ENCODE measurements at places on chromosomes 4 and X.

DNA sequence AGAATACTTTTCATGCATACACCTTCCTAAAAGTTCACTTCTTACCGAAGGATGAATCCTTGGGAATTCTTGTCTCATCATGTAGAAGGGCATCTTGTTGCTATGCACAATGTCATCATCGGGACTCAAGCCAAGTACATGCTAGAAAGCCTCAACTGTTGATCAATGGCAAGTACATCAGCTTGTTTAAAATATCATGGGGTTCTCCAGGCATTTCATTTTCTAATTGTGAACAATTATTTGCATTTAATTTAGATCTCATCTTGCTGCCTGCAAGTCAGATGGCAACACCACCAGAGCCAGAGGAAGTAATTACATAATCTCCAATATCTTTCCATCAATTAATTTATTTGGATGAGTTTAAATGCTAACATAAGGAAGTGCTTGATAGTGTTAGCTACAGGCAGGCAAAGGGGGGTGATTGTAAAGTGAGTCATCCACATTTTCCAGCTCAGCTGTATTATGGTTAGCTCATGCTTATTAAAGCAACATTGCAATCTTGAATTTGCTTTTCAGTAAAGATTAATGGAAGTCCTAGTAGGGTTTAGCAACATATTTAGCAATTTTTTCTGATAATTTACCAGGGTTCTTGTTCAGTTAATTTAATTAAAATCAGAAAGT is 356.5 kb downstream of the CBLL2 start:
- no peak for DNase-seq

DNA sequence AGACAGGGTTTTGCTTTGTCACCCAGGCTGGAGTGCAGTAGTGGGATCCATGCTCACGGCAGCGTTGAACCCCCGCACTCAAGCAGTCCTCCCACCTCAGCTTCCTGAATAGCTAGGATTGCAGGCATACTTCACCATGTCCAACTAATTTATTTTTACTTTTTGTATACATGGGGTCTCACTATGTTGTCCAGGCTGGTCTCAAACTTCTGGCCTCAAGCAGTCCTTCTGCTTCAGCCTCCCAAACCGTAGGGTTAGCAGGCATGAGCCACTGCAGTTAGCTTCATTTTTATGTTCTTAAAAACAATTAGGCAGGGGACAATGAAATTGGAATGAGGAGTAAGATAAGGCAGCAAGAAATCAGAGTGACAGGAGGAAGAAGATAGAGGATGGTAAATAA is 50.5 kb downstream of the RAP1GDS1 start:
- DNase-seq = no peak

DNA sequence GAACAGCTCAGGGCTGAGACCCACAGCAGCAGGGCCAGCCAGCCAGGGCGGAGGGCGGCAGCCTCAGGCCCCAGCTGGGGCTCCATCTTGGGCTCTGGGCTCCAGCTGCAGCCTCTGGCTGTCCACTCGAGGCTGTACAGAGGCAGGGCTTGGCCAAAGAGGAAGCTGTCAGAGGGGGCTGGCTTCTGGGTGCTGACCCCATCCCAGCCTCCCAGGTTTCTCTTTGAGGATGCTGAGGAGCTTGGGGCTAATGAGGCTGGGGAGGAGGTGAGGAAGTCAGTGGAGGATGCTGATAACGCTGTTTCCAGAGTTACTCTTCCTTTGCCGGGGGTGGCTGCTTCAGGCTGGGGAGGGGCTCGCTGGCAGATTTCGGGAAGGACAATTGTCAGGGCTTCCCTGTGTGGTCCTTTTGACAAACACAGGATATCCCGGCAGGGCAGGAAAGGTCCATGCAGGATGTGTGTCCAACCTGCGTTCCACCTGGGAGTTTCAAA is at the start of gene DIPK2B:
Gene DIPK2B (minus strand): TSS at position 136 of the 494 bp plus-strand sequence. CDS start 50 bp downstream, at position 86.
- no peak for DNase-seq

DNA sequence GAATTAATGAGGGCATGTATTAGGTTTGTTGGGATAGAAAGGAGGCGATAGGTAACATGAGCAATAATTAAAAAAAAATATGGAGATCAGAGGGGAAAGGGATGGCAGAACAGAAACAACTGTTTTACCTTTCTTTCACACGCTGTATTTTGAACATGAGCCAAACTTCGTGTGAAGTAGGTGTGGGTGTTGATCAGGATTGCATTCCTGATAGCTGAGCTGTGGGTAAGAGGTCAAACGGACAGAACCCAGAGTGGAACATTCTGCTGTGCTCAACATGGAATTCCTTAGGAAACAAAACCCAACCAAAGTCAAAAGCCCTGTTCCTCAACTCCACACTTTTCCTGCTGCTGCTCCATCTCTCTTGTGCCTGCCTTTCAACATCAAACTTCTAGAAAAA is 162.5 kb upstream of the CASK start:
- DNase-seq = no peak

DNA sequence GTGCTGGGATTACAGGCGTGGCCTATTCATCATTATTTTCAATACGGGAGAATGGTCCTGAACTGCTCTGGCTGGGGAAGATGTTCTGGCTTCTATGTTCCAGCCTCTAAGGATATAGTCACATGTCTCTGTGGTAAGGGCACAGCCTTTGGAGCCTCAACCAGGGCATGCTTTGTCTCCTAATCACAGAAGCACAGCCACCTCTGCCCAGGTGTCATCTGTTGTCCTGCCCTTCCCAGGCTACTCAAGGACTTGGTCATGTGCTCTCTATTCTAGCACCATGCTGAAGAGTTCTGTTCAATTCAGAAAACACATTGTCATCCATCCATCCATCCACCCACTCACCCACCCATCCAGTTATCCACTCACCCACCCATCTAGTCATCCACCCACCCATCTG is 29.5 kb downstream of the ASMTL start:
- no peak for DNase-seq

GRCh38 chr4:110860125-110860524 is 237.2 kb upstream of the PITX2 start:
- DNase-seq = no peak

- DNase-seq = peak; percentile 42
Observed at GRCh38 chrX:63754136-63754859, 30.7 kb downstream of the ARHGEF9 start.

Measured in activated CD4-positive, alpha-beta T cell treated with anti-CD3 and anti-CD28 coated beads, Interleukin-2, Interleukin-6, amounts not matched to agents 100 ng/mL and 50 ng/mL, durations not matched to agents 16 hours and 8 hours (primary cell).